Cortex of kidney (tissue), 1 donor: ENCODE measurements at places on chromosomes 3 and 15.

GRCh38 chr3:153567556-153567955, 405.5 kb downstream of the RAP2B start:
- no peak for DNase-seq

DNA sequence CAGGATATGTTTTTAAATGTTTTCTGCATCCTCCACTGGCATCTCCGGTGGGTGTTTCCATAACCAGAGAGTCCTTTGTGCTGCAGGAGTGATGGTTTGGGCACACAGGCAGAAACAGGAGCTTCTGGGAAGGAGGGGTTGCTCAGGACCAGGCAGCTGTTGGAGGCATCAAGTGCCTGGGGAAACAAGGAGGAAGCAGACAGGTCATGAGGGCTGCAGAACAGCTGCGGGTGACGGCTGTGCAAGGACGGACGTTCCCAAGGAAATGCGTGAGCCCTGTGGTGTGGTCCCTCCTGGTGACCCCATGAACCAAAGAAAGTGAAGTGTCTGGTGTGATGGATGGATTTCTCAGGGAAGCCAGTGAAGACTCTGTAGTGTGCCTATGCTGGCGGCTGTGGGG, 61.2 kb upstream of the TNFAIP8L3 start:
- no peak for DNase-seq

GRCh38 chr15:88982304-88982945, 69.2 kb upstream of the MFGE8 start:
- no peak for DNase-seq

DNA sequence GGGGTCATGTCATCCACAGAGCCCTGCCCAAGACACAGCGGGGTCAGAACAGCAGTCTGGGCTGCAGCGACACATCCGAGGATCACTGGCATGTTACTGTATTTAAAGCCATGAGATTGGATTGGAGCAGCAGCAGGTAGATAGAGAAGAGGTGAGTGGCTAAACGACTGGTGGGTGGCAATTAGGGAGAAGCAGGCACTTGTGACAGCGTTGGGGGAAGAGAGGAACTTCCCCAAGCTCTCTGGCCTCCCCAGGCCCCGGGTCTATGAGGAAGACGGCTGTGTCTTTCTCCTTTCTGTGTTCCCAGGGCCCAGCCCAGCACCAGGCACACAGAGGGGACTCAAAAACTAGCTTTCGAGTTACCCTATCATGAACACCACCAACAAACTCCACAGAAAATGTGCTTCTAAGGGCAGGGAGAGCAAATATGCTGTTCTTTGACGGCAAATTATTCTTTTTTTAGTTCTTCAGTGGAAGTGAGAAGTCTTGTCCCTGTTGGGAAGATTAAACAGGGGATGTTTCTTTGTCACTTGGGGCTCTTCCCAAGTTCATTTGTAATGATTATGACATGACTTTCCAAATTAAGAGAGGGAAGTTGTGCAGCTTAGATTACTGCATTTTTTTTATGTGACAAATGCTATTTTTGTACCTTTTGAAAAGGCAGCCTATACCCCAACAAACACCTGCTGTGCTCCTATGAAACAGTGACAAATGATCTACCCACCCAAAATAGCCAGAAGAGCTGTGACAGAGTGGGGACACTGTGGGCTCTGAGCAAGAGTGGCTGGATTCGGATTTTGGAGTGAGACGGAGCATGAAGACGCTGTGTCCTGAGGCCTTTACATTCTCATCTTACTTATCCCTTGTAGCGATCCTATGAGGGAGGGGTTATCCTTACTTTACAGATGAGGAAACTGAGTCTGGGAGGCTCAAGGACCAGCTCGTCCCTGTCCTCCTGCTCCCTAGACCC, 7.2 kb upstream of the SYNM start:
- no peak for DNase-seq

GRCh38 chr15:50880651-50881114, 27.8 kb upstream of the AP4E1 start:
- no peak for DNase-seq

DNA sequence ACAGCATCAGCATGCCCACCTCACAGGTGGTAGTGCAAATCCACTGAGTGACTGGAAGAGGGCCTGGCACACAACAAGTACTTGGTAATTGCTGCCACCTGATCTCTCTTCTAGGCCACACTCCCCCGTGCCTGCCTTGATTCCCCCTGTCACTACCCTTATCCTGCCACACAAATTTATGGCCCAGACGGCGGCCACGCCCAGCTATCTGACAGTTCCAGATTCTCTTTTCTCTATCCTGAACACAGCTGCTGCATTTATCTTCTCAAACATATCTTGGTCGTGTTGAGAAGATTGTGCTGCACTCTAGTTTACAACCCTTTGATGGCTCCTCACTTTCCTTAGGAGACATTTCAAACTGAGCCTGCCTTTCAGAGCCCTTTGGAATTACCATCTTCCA, 585.2 kb downstream of the NTRK3 start:
- DNase-seq: no peak

- DNase-seq: no peak
Measured at GRCh38 chr3:49316696-49317457, 23.0 kb downstream of the USP4 start.

DNA sequence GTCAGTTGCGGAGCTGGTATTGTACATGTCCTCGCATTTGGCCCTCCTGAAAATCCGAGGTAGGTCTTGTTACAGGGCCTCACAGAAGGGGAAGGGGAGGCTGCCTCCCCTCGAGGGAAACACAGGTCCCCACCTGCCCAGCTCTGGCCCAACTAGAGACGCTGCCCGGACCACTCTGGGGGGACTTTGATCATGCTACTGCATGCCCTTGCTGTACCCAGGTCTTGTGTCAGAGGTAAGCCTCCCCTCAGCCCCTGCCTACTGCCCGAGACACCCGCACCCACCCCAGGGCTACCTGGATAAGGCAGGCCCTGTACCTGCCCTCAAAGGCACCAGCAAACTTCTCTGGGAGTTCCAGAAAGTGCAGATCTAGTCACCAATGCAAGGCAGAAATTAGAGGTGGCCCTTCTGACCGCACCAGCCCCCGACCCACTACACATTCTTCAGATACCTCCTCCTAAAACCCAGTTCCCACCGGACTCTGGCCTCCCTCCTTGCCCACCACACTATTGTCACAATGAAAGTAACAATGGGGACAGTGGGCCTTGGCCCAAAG, 981 bp upstream of the SCAP start:
- DNase-seq: no peak

GRCh38 chr3:149954812-149955211, 15.9 kb downstream of the PFN2 start:
- DNase-seq: no peak

DNA sequence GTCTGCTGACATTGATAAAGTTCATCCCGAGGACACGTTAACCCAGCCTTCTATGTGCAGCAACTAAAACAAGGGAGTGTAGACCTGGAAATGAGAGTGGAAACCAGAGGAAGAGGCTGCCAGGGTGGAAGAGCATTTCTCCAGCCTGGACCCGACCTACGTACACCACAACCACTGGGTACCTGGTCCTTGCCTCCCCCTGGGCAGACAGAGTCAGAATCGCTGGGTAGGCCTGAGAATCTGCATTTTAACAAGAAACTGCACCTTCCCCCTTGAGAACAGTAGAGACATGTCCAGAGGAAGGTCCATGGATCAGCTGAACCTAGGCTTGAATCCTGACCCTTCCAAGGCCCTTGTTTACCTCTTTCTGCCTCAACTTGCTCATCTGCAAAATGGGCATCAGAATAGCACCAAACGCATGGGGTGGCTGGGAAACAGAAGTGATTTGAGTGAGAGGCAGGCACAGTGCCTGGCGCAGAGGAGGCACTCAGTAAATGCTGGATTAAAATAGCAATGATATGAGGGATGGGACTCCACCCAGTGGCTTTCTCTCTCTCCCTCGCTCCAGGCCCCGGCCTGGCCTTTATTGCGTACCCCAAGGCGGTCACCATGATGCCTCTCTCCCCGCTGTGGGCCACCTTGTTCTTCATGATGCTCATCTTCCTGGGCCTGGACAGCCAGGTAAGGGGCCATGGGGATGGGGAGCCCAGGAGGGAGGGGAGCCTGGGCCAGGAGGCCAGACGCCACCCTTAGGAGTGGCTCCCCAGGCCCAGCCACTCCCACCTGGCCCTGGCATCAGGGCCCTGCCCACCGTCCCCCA, 66.9 kb upstream of the SLC6A1 start:
- DNase-seq: no peak

DNA sequence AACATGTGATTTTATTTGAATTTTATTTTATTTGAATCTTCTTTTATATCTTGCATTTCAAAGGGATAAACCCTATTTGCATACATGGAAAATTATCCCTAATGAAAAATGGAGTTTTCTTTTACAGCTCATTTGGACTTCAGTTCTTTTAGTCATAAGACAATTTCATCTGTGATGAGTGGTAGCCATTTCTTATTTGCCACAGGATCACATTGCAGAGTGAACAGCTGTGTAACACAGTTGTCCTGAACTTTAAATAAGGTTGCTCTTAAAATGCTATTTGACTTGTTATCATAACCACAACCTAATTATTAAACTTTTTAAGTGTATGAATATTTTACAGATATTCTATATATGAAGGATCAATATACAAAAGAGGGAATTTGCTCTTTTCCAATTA, 221.7 kb upstream of the ROPN1 start:
- no peak for DNase-seq

- DNase-seq: no peak
Measured at GRCh38 chr15:48250640-48251076, 44.6 kb downstream of the SLC12A1 start.

GRCh38 chr15:78205337-78205736, 29.0 kb downstream of the ACSBG1 start:
- DNase-seq: no peak

DNA sequence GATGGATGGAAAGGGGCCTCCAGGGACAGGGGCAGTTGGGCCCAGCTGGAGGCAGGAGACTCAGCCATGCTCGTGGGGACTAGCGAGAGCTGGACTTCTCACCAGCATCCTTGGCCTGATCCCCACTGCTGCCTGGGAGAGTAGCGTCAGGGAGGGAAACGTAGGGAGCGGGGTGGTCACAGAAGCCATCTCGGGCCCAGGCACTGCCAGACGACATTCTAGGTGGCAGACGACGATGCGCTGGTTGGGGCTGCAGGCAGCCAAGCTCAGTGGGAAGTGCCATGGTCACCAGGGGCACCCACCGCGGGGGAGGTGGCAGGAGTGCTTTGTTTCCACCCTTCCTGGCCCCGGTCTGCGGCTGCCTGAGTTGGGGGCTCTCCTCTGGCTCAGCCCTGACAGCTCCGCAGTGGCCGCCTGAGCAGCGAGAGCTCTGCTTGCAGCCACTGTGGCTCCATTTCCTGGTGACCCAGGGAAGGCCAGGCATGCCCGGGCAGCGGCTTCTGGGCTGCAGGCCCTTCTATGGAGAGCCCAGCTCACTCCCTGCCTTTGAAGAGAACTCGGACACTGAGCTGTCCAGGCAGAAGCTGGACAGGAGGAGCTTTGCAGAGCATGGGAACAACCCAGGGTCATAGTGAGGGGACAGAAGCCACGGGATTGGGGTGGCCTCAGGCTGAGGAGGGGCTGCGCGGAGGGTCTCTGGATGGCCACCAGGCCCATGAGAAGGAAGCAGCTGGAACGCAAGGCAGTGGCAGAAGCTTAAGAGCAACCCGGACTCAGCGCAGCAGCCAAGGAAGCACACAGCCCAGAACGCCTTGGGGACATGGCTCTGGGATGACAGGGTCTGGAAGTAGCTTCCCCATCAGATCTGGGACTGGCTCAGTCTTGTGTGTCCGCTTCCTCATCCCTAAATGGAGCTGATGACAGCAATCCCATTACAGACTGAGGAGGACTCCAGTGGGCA, 30.8 kb downstream of the KLHL25 start:
- DNase-seq: no peak

- DNase-seq: no peak
Measured at GRCh38 chr3:51622413-51622812, 48.6 kb upstream of the TEX264 start.

DNA sequence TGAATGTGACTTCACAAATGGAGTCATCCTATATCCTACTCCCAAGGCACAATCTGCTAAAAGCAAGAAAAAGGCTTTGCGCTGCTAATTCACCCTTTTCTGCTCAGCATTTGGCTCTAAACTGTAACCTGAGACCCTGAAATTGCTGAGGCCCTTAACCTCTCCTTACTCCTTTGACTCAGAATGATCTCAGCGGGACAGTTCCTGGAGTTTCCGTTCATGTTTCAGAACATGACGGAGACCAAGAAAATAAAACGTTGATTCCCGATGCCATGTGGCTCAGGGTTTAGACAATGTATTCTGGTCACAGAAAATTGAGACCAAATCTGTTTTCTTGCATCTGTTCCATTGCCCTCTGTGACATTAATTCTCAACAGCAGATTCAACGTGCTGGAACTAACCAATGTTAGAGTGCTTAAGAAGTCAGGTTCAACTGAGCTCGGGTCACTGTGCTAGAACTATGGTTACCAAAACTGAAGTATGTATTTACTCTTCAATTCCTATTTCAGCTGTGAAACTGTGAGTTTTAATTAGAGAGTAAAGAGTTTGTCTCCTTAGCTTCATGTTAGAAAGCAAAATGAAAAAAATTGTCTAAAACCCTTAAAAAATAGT, 45.4 kb upstream of the TMC3 start:
- no peak for DNase-seq

- no peak for DNase-seq
Measured at GRCh38 chr3:155604126-155604525, 140.7 kb downstream of the PLCH1 start.

DNA sequence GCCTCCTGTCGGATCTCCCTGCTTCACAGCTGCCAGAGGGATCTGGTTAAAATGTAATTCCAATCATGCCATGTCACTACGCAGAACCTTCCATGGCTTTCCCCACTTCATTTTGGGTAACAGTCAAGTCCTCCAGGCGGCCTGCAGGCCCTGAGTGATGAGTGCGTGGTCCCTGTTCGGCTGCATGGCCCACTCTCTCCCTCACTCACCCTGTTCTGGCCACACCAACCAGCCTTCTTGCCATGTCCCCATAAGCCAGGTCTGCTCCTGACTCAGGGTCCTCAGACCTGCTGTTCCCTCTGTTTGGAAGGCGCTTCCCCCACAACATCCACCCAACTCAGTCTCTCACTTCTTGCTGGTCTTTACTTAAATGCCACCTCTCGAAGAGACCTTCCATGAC, 41.6 kb upstream of the LINGO1 start:
- DNase-seq: no peak

GRCh38 chr3:100274361-100274760, 13.6 kb downstream of the TBC1D23 start:
- DNase-seq: no peak

GRCh38 chr3:81500039-81500438, 261.4 kb downstream of the GBE1 start:
- DNase-seq: no peak

DNA sequence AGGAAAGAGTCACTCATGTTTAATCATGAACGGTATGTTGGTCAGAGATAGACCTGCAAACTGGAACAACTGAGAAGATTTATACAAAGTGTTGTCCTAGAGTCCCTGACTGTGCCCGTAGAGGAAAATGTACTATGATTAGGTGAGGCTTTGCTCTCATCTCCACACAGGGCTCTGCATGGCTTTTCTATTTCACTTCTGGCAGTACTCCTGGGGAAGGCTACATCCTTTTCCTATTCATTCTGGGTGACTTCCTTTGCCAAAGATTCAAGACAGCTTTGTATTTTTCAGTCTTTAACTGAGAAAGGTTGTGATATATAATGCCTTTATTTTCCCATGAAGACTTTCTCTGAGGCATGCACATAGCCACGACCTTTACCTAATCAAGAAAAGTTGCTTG, 414.7 kb downstream of the ZBTB20 start:
- no peak for DNase-seq

GRCh38 chr3:16253601-16254000, 11.1 kb downstream of the DPH3 start:
- DNase-seq: no peak

- DNase-seq: no peak
Measured at GRCh38 chr3:116671151-116671550, 38.4 kb upstream of the TUSC7 start.
